ENCODE measurements at places on chromosomes 3 and 15. TPM values are rescaled to one million over a fixed set of nuclear protein-coding genes. Genes with fewer than 3 reads are reported as not detected.

DNA sequence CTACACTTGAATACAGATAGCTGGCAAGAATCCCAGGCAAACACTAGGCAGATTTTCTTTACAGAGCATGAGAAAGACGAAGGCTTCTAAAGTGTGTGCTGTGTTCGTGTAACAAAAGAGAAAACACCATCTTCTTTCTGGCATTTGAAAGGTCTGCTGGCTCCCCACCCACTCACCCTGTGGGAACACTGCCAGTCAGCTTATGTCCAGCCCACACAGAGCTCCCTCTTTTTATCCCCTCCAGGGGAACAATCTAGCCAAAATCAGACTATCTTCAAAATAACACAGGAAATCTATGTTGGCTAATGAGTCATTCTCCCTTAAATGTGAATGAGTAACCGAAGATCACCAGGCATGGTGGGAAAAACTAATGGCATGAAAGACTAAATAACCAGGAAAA lies 45.6 kb upstream of the PAQR5 start:
- H3K27ac ChIP-seq = no peak overlapping the region
- no peaks in the 10 kb centered on the region for H3K27me3 ChIP-seq
- H3K4me3 ChIP-seq = no peak overlapping the region
- H3K36me3 ChIP-seq = no peaks in the 10 kb centered on the region

The ABHD17C gene
- 12.5 TPM for total RNA-seq

DNA sequence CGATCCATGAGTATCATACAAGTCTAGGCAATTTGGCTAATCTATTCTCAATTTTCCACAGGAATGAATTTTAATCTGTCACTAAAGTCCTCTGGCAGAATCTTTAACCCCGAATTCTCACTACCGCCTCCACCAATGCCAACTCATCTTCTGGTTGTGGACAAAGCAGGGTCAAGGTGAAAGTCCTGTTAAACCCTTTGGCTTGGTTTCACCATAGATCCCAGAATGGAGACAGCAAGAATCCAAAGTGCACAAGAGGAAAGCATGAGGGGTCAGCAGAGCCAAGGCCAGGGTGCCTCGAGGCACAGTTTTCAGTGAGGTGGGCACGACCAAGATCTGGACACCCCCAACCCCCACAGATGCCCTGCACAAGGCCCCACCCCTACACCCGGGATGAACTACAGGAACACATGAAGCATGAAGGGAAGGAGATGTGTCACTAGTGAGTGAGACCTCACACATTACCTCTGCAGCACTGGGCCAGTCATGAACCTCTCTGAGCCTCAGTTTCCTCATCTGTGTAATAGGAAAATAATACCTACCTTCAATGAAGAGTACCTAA lies 466.2 kb downstream of the EPHB1 start:
- peak; percentile 52 for DNase-seq
- H3K4me1 ChIP-seq = no peaks in the 10 kb centered on the region
- H3K27ac ChIP-seq = no peak overlapping the region
- no peak overlapping the region for H3K4me3 ChIP-seq
- no peaks in the 10 kb centered on the region for H3K27me3 ChIP-seq
- H3K36me3 ChIP-seq = no peaks in the 10 kb centered on the region

- DNase-seq = no peak
- H3K4me3 ChIP-seq = no peak overlapping the region
- H3K27me3 ChIP-seq = no peaks in the 10 kb centered on the region
- H3K27ac ChIP-seq = no peak overlapping the region
Measured at GRCh38 chr3:161043336-161044035, 61.7 kb downstream of the B3GALNT1 start.

The AMOTL2 gene
- total RNA-seq = 60.6 TPM

DNA sequence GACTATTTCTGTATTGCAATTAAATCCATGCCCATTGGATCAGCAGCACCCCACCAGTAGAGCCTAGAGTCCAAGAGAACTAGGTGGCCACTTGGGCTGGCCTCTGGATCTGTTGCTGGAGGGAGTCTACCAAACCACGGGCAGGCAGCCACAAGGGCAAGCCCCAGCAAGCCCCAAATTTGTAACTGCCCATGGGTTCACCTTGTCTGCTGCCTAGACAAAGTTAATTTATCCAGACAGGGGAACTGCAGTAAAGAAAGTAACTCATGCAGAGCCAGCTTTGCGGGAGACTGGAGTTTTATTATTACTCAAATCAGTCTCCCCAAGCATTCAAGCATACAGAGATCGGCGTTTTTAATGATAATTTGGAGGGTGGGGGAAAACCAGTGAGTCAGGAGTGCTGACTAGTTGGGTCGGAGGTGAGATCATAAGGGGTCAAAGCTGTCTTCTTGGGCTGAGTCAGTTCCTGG lies 74.0 kb upstream of the TERB2 start:
- no peaks in the 10 kb centered on the region for H3K27me3 ChIP-seq
- no peak for DNase-seq
- no peak overlapping the region for H3K4me3 ChIP-seq
- no peak overlapping the region for H3K27ac ChIP-seq

The PRRT3 gene
- 1.7 TPM for total RNA-seq

The KLHL40 gene
- total RNA-seq = not detected

- H3K36me3 ChIP-seq = no peaks in the 10 kb centered on the region
- no peaks in the 10 kb centered on the region for H3K27me3 ChIP-seq
- H3K4me1 ChIP-seq = peaks cover 9% of the 10 kb centered on the region
- no peak overlapping the region for H3K27ac ChIP-seq
- H3K4me3 ChIP-seq = no peak overlapping the region
Measured at GRCh38 chr3:178967177-178967532, 104.5 kb downstream of the ZMAT3 start.

The GRIP2 gene
- 0.98 TPM for total RNA-seq

- DNase-seq = no peak
- peaks cover 51% of the 10 kb centered on the region for H3K4me1 ChIP-seq
- peak overlapping the region; percentile 71 for H3K27ac ChIP-seq
- peaks cover 6% of the 10 kb centered on the region for H3K36me3 ChIP-seq
- no peak overlapping the region for H3K4me3 ChIP-seq
- H3K27me3 ChIP-seq = no peaks in the 10 kb centered on the region
Measured at GRCh38 chr3:49900491-49901153, 3.1 kb downstream of the MST1R start.

- no peaks in the 10 kb centered on the region for H3K27me3 ChIP-seq
- no peaks in the 10 kb centered on the region for H3K4me1 ChIP-seq
- H3K4me3 ChIP-seq = no peak overlapping the region
- H3K27ac ChIP-seq = no peak overlapping the region
- DNase-seq = no peak
Measured at GRCh38 chr3:94336046-94336753, 273.3 kb downstream of the NSUN3 start.

The EEFSEC gene
- total RNA-seq = 24.6 TPM

The PARP3 gene
- total RNA-seq = 20.6 TPM

GRCh38 chr3:21691036-21691435 lies 60.0 kb downstream of the ZNF385D start:
- H3K4me3 ChIP-seq = no peak overlapping the region
- no peaks in the 10 kb centered on the region for H3K36me3 ChIP-seq
- no peaks in the 10 kb centered on the region for H3K4me1 ChIP-seq
- no peaks in the 10 kb centered on the region for H3K27me3 ChIP-seq
- DNase-seq = no peak
- H3K27ac ChIP-seq = no peak overlapping the region

DNA sequence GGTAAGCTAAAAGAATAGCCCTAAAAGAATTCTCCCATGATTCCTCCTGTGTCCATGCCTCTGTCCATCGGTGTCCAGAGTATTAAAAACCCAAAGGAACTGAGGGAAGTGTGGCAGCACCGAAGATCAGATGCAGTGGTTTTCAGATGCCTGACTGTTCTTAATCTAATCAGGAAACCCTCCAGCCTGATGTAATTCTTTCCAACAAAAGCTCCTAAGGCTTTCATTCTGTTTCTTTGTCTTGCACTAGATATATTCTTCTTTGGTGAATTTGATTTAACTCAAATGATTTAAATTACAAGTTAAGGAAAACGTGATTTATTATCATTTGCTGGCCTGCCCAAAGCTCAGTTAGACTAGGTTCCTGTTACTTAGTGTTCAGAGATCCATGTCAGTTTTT lies 71.2 kb downstream of the ARHGAP31 start:
- H3K4me3 ChIP-seq = no peak overlapping the region
- peaks cover 3% of the 10 kb centered on the region for H3K36me3 ChIP-seq
- H3K27me3 ChIP-seq = no peaks in the 10 kb centered on the region
- H3K4me1 ChIP-seq = no peaks in the 10 kb centered on the region
- no peak overlapping the region for H3K27ac ChIP-seq
- DNase-seq = no peak

The ACVR2B gene
- 3.7 TPM for total RNA-seq

- peaks cover 25% of the 10 kb centered on the region for H3K4me1 ChIP-seq
- no peak for DNase-seq
- no peaks in the 10 kb centered on the region for H3K36me3 ChIP-seq
Measured at GRCh38 chr3:56825567-56826438, 24.1 kb upstream of the ARHGEF3 start.

GRCh38 chr15:89756897-89757296 lies 5.8 kb upstream of the MESP1 start:
- no peak overlapping the region for H3K27ac ChIP-seq
- no peaks in the 10 kb centered on the region for H3K36me3 ChIP-seq
- no peaks in the 10 kb centered on the region for H3K27me3 ChIP-seq
- DNase-seq = no peak

DNA sequence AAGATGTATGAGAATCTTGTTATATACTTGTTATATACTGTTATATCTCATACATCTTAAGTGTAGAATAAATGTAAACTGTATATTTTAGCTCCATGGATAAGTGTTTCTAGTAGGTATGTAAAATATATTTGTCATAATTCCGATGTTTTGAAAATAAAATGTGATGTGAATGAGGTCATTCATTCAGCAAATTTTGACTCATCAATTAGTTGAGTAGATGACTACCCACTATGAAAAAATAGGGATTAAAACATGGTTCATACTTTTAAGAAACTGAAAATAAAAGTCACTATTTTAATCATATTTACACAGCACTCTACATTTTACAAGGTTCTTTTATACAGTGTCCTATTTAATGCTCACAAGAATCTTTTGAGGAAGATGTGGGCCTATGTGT lies 28.4 kb upstream of the CNTN3 start:
- no peak overlapping the region for H3K4me3 ChIP-seq
- H3K4me1 ChIP-seq = no peaks in the 10 kb centered on the region
- no peaks in the 10 kb centered on the region for H3K36me3 ChIP-seq
- DNase-seq = no peak
- no peaks in the 10 kb centered on the region for H3K27me3 ChIP-seq

The PTPRG gene
- total RNA-seq = 47.6 TPM

- H3K4me3 ChIP-seq = no peak overlapping the region
- peaks cover 12% of the 10 kb centered on the region for H3K4me1 ChIP-seq
- H3K36me3 ChIP-seq = no peaks in the 10 kb centered on the region
- no peak for DNase-seq
- H3K27me3 ChIP-seq = no peaks in the 10 kb centered on the region
Measured at GRCh38 chr3:34256021-34256420, 457.6 kb downstream of the PDCD6IP start.

The MYRIP gene
- total RNA-seq = 7.4 TPM

DNA sequence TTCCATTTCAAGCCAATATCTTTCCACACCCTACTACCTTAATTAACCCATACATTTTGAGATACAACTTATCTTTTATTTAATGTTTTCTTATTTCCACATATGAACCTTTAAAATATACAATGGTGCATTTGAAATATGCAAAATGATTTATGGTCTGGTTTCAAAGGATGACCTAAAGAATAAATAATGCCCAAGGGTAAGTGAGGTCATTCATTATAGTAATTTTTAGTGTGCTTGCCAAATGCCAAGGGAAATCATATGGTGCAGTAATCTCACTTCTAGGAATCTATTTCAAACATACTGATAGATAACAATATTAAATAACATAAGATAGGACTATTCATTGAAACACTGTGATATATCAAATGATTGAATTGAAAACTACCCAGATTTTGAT lies 1055.4 kb downstream of the AGBL1 start:
- H3K4me3 ChIP-seq = no peak overlapping the region
- no peaks in the 10 kb centered on the region for H3K4me1 ChIP-seq
- no peaks in the 10 kb centered on the region for H3K27me3 ChIP-seq
- no peak overlapping the region for H3K27ac ChIP-seq
- no peaks in the 10 kb centered on the region for H3K36me3 ChIP-seq

DNA sequence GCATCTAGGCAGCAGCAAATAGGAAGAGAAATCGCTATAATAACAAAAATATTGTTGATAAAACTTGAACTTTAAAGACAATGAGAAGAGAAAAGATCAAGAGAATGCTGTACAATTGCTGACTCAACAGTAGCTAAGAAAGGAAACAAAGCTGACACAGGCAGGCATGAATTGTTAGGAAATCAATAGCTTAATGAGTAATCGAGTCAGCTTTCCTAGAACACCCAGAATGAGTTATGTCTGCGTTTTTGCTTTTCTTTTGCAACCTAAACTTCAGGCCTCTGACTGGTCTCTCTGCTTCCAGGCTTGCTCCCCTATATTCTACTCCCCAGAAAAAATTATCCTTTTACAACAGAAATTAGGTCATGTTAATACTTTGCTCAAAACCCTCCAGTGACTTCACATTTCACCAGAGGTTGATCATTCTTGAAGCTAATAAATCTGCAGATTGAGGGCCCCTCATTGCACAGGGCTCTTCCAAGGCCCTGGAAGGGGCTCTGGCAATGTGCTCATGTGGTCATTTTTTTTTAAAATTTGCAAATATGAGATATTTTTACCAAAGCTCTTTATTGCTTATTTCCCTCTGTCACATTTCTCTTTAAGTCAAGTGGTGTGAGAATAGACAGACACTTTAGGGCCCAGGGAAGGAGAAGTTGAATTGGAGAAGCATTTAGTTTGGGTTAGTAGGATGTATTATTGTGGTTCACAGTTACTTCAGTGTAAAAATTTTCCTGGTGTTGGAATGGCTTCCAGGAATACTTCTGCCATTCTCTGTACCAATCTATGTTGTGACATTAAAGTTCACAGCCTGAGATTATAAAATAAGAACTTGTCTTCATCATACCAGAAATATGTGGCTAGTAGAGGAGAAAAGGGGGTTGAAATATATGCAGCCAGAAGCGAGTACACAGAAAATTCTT lies 116.3 kb downstream of the TMCO5A start:
- H3K27ac ChIP-seq = no peak overlapping the region
- no peak for DNase-seq
- H3K36me3 ChIP-seq = no peaks in the 10 kb centered on the region
- H3K4me1 ChIP-seq = no peaks in the 10 kb centered on the region
- no peak overlapping the region for H3K4me3 ChIP-seq
- H3K27me3 ChIP-seq = no peaks in the 10 kb centered on the region

The AQP9 gene
- total RNA-seq = 1.5 TPM

- no peak overlapping the region for H3K4me3 ChIP-seq
- DNase-seq = no peak
- no peaks in the 10 kb centered on the region for H3K36me3 ChIP-seq
- no peak overlapping the region for H3K27ac ChIP-seq
Measured at GRCh38 chr15:56524915-56525314, 60.0 kb upstream of the MNS1 start.

DNA sequence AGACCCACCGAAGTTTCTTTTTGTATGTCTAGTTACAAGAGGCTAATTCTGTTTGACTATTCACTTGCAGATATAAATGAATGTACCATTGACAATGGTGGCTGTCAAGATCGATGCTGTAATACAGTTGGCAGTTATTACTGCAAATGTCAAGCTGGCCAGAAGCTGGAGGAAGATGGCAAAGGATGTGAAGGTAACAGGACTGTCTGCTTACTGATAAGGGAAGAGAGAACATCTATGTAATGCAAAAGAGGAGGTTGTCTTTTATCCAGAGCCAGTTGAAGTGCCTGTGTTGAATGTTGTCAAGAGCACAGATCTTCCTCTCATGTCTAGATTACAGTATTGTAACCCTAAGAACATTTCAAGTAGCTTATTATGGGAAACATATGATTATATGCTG lies 549.5 kb upstream of the GOLIM4 start:
- H3K36me3 ChIP-seq = no peaks in the 10 kb centered on the region
- DNase-seq = no peak
- no peak overlapping the region for H3K27ac ChIP-seq
- H3K4me1 ChIP-seq = no peaks in the 10 kb centered on the region

All from vagina (tissue), 2 donors.